ENCODE measurements at places on chromosomes 6 and 20.

- no peak for DNase-seq
Observed at GRCh38 chr6:101344885-101345284, 48.6 kb upstream of the GRIK2 start.

GRCh38 chr6:19150307-19150706 lies 686.9 kb upstream of the ID4 start:
- DNase-seq: no peak

GRCh38 chr20:62702895-62703852 lies 5.5 kb upstream of the NTSR1 start:
- no peak for DNase-seq

- DNase-seq: no peak
Observed at GRCh38 chr20:48107560-48107959, 322.3 kb upstream of the SULF2 start.

DNA sequence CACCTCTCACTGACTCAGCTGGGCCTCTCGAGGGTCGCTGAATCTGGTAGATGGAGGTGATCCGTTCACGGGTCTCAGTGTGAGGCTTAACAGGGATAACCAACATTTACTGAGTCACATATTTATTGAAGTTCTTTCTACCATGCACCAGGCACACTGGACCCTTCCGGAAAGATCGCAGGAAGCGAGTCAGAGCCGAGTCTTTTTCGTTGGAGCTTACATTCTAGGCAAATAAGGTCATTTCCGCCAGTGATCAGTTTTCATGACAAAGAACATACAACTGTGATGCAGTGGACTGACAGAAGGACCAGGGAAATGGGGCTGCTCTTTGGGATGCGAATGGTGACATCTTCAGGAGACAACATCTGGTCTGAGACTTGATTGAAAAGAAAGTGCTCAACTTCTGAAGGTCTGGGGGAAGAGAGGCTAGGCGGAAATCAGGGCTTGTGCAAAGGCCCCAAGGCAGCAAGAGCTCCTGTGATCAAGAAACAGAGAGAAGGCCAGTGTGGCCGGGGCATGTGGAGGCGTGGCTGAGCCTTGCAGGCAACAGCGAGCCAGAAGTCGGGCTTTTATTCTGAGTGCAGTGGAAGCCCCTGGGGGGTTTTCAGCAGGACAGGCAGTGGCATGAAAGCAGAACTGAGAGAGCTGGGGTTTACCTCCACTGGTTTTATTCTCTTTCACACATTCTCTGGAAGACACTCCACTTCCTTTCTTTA lies 56.7 kb downstream of the APCDD1L start:
- DNase-seq: no peak

- DNase-seq: no peak
Observed at GRCh38 chr6:160005211-160005610, 36.3 kb downstream of the IGF2R start.

DNA sequence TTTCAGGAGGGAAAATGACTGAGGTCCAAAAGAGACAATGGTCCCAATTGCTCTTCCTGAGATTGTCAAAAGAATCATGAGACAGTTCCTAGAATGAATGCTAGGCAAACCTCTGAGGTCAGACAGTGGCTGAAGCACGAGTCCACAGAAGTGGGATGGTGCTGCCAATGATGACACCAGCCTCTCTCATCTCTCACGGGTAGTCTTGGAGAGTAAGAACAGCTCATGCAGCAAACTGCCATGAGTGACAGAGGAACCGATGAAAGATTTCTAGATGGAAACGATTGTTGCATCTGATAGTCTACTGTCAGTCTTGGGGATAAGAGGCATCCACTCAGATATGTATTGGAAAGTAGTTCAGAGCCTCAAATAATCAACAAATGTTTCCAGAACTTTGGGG lies 188.7 kb downstream of the SLC24A3 start:
- no peak for DNase-seq

DNA sequence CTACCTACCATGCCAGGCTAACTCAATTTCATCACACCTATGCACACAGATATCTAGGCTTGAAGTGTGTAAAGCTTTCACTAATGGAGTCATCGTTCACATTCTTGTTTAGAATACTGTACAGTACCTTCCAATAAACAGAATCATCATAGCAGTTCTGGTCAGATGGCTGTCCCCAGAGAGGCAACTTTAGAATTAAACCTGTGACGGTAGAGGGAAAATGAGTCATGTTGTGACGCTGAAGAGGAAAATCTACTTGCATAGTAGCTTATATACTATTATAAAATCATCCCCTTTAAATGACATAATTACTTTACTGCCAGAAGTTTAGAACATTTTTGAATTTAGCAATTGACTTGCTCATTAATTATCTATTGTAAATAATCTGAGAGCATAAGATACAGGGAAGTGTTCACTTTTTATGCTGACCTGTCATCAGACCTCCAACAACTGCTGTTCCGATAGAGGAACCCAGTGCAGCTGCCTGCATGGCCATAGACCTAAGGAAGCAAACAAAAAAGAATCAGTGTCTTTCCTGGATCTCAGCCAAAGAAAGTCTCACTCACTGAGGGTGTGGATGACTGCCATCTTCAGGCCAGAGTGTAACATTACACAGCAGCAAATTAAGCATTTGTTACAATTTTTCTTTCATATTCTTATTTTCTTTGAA lies 29.8 kb downstream of the RHAG start:
- no peak for DNase-seq

- DNase-seq: no peak
Observed at GRCh38 chr6:93300661-93301060, 118.7 kb downstream of the EPHA7 start.

Measured in GOT3 (cell line).